Activated T-cell treated with anti-CD3 and anti-CD28 coated beads, Interleukin-2, amount 50 U/mL, for 4 hours (primary cell): ENCODE measurements at places on chromosomes 2 and 18. TPM values are rescaled to one million over a fixed set of nuclear protein-coding genes. Genes with fewer than 3 reads are reported as not detected.

ZFP36L2 gene
- 81.4 TPM for total RNA-seq

NGEF gene
- 0.94 TPM for total RNA-seq

FEV gene
- total RNA-seq = not detected

NMUR1 gene
- 0.08 TPM for total RNA-seq

CD8A gene
- 78.6 TPM for total RNA-seq

SP140 gene
- 43.9 TPM for total RNA-seq

CAPG gene
- 9.5 TPM for total RNA-seq

VAMP8 gene
- total RNA-seq = 75.9 TPM

FBXO15 gene
- total RNA-seq = 1.2 TPM

GCG gene
- not detected for total RNA-seq

MC5R gene
- not detected for total RNA-seq

SOCS6 gene
- 0.81 TPM for total RNA-seq

RFX8 gene
- total RNA-seq = not detected

SERPINB10 gene
- not detected for total RNA-seq

GKN1 gene
- total RNA-seq = not detected

CMPK2 gene
- total RNA-seq = 2.5 TPM

ZC3H8 gene
- total RNA-seq = 29.7 TPM

XRCC5 gene
- total RNA-seq = 460 TPM

C1GALT1C1L gene
- 0.20 TPM for total RNA-seq

SMAD2 gene
- total RNA-seq = 147 TPM

CENPA gene
- 1.8 TPM for total RNA-seq

GRHL1 gene
- 1.3 TPM for total RNA-seq

MCM6 gene
- total RNA-seq = 185 TPM

RPL37A gene
- 4,221 TPM for total RNA-seq
